ENCODE measurements at places on chromosomes 4 and X.
A peak's percentile ranks its signal among the peaks of the same experiment; 100 is the strongest.

DNA sequence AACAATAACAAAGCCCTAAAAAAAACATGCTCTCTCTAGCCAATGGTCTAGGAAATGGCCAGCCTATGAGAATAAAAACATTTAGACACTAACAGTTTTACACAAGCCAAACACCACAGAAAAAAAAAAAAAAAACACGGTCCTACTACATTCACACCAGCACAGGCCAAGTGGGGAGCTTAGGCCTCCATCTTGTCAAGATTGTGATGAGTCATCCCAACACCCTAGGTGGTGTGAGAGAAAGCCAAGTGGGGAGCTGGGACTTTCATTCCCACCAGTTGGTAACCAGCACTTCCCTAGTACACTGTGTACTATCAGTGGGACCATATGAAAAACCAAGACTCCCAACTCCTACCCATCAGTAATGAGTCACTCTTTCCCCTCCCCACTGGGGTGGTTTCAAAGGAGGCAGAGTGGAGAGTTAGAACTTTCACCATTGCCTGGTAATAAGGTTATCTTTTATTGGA, 95.6 kb downstream of the ADAMTS3 start:
- DNase-seq = no peak

DNA sequence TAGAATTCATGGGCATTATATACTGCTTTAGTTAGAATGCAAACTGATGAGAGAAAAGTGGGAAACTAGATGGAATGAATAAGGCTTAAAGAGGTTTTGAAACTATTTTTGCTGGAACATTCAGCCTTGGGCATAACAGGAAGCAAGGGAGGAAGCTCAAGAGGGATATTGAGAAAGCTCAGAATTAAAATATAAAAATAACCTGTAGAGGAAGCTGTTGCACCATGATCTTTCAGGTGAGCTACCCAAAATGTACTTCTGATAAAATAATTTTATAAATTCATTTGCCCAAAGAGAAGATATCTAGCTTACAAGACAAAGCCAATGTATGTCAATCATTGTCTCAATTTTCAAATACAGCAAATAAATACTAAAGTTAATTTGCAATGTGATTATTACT, 11.3 kb downstream of the GC start:
- DNase-seq = no peak

DNA sequence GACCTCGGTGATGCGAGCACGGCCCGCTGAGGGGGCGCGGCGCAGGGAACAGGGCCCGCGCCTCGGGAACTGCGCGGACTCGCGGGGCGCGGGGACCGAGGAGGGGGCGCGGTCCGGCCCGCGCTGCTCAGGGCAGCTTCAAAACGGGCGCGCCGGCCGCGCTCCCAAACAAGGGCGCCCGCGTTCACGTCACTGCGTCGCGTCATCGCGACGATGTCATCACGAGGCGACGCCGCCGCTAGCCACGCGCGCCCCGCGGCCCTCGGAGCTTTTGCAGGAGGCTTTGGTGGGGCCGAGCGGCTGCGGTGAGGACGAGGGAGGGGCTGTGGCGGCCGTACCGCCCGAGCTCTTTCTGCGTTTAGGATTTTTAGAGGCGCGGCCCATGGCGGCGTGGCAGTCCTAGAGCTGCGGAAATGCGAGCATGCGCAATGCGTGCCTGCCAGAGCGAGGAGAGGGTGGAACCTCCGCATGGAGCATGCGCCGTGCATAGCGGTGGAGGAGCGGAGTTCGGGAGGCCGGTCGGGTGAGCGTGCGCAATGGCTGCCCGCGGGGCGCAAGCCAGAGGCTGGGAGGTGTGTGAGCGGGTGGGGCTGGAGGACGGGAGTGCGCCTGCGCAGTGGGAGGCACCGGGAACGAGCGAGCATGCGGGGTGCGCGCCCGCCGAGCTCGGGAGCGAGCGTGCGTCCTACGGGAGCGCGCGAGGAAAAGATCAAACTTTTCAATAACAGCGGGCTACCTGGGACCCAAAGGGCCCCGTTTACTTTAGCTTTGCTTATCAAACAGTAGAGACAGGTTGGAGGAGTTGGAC, at the start of gene PPP2R3B:
TSS of gene PPP2R3B (minus strand) at position 140 of the 808 bp plus-strand sequence. CDS start 216 bp downstream, outside the sequence.
- peak; percentile 99 for DNase-seq

DNA sequence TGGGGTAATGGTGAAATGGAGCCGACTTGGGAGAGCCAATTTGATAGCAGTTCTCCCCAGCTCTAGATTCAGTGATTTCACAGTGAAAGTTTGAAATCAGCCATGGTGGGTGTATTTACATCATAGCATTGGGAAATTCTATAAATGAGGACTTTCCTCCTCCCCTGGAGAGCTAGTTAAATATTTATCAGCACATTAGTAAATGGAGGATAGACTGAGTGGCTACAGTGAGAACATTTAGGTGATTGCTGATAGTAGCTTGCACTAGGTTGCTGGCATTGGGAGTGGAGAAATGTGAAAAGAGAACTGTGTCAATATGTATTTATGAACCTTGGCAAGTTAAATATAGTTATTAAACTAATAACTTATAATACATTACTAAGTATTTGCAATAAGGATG, 347.3 kb downstream of the CCSER1 start:
- DNase-seq = no peak

DNA sequence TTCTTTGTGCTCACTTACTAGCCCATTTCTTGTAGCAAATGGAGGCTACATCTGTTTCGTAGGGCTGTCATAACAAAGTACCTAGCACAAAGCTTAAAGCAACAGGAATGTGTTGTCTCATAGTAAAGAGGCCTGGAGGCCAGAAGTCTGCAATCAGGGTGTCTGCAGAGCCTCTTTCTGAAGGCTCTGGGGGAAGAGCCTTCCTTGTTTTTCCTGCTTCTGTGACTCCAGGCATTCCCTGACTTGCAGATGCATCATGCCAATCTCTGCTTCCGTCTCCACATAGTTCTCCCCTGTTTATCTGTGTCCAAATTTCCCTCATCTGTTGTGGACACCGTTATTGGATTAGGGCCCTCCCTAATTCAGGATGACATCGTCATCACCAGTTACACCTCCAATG, 67.1 kb downstream of the SHROOM2 start:
- DNase-seq = no peak

DNA sequence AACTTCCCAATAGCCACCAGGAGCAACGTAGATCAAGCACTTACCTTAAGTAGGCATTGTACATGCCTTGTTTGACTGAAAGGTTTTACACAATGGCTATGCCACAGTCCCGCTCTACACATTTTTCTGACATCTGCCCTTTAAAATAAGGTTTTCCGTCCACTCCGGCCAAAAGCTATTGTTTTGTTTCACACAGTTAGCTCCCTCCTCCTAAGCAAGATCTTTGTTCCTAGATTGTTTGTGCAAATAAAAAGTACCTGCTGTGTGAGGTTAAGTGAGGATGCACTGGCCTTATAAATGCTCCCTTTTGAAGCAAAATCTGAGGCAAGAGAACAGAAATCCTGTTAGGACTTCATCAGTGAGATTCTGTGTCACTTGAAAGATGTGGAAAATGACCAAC, 11.8 kb downstream of the SCD5 start:
- no peak for DNase-seq

DNA sequence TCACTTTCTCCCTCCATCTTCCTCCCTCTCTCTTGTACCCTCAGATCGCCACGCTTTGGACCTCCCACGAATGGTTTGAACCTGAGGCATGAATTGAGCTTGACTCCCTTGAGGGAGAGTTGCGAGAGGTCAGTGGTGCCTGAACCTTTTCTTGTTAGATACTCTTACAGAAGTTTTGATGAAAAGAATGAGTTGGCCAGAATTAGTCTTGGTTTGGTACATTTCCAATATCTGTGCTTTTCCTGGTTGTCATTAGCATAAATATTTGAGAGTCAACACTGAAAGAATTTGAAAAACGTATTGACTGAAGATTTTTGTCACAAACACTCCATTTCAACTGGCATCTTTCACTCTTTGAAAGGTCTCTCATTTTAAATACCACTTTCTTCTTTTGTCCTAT, 510.6 kb upstream of the DIPK2B start:
- no peak for DNase-seq

DNA sequence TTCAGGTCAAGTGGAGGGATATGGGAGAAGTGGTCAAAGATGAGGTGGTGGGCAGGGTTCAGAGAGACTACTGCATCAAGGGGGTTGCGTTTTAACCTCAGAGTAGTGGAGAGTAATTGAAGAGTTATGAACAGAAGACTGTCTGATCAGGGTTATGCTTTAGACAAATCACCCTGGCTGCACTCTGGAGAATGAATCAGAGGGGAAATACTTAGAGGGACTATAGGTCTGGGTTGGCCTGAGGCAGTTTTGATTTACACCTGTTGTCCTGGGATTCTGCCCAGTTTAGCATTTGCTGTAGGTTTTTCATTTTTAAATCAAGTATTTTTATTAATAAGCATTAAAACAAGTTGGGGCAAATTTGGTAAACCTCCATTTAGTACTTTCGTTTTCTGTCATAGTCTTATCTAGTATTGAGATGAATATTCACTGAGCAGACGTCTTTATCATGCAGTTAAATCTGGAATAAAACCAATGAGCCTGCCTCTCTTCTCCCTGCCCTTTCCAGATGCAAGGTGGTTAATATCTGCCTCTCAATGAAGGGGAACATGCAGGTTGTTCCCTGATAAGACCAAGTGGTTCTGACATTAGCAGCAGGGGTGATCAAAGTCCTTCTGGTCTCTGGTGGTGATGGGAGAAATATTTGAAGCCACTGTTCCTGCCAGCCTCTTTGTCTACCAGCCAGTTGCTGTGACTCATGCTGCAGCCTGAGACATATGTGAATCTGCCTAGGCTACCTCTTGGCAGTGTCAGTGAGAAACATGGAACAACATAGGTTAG, 116.0 kb upstream of the RPS6KA3 start:
- peak; percentile 56 for DNase-seq

- DNase-seq = no peak
Observed at GRCh38 chr4:71648448-71648847, 135.4 kb downstream of the GC start.

DNA sequence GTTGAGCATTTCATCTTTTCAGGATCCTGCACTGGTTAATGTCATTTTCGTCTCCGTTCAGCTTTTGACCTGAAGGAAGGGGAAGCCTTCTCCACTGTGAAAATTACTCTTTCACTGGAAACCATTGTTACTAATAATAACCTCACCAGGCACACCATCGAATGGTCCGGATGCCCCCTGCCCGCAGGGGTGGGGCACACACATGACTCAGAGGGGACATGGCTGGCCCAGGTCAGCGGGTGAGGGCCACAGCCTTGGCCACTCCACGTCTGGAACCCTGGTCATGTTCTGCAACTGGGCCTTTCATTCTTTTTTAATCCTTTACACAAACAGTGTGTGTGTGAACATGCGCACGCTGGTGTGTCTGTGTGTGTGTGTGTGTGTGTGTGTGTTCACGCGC, 191.8 kb downstream of the BCOR start:
- DNase-seq = no peak

DNA sequence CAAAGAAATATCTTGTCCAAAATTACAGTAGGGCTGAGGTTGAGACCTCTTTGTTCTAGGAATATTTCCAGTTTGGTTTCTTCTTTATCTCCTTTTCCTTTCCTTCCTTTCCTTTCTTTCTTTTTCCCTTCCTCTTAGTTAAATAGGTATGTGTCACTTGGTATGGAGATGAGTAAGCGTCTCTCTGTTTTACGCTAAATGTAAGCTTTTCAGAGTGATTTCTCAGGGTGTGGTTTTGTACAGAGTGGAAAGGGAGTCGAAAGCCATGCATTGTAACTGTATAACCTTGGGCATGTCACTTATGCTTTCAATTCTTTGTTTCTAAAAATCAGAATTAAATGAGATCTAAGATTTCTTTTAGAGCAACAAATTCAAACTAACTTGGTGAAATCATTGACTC, 54.8 kb downstream of the TLL1 start:
- DNase-seq = no peak

- peak; percentile 34 for DNase-seq
Observed at GRCh38 chr4:74258963-74259362, 49.3 kb upstream of the EPGN start.

GRCh38 chr4:70874268-70875156, 27.7 kb upstream of the MOB1B start:
- DNase-seq = no peak

GRCh38 chr4:92994727-92995126, 691.0 kb downstream of the GRID2 start:
- peak; percentile 20 for DNase-seq

DNA sequence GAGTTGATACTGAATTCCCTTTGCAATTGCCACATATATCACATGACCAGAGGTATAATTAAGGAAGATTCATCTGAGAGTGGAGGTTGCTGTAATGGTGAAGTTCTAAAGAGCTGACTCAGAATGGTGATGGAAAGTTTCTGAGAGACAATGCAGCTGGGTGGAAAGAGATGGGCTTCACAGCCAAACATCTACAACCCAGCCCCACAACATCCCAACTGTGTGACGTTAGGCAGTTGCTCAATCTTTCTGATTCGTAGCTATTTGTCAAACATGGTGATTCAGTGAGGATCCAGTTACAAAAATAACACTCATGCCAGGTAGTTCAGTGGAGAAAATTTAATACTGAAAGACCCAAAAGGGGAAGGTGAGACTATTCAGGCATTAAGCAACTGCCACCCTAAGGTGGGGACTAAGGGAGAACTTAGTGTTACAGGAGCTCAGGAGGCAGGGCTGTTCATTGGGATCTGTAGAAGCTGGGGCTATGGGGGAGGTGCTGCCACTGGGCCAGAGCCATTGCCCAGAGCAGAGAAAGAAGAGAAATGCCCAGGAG, 6.9 kb upstream of the AFF1 start:
- DNase-seq = no peak

GRCh38 chr4:81663368-81663767, 191.7 kb upstream of the RASGEF1B start:
- no peak for DNase-seq

DNA sequence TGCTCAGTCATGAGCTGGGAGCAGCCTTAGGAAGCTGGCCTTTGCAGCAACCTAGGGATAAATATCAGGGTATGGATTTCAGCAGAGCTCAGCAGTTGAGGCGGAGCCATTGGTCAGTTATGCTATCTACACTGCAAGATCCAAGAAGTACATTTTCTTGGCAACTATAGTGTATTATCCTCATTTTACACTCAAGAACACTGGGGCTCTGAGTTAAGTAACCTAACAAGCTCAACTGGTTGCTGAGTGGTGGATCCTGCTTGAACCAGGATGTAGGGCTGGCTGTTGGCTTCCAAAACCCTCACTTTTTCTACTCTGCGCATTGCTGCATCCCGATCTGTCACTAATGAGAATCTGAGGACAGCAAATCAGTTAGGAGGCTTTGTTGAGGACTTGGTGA, 1.5 kb upstream of the SCARB2 start:
- no peak for DNase-seq

- no peak for DNase-seq
Observed at GRCh38 chrX:48306175-48306574, 50.3 kb downstream of the SSX3 start.
